ENCODE measurements at places on chromosomes 7 and 10. TPM values are rescaled to one million over a fixed set of nuclear protein-coding genes. Genes with fewer than 3 reads are reported as not detected.

- H3K27ac ChIP-seq: no peak overlapping the region
- no peaks in the 10 kb centered on the region for H3K36me3 ChIP-seq
- no peak for DNase-seq
- peaks cover 12% of the 10 kb centered on the region for H3K4me1 ChIP-seq
Observed at GRCh38 chr10:101071267-101071884, 9.6 kb downstream of the KAZALD1 start.

- H3K36me3 ChIP-seq: no peaks in the 10 kb centered on the region
- H3K27me3 ChIP-seq: no peaks in the 10 kb centered on the region
- no peak overlapping the region for H3K4me3 ChIP-seq
Observed at GRCh38 chr7:106766551-106766950, 98.5 kb upstream of the PIK3CG start.

DNA sequence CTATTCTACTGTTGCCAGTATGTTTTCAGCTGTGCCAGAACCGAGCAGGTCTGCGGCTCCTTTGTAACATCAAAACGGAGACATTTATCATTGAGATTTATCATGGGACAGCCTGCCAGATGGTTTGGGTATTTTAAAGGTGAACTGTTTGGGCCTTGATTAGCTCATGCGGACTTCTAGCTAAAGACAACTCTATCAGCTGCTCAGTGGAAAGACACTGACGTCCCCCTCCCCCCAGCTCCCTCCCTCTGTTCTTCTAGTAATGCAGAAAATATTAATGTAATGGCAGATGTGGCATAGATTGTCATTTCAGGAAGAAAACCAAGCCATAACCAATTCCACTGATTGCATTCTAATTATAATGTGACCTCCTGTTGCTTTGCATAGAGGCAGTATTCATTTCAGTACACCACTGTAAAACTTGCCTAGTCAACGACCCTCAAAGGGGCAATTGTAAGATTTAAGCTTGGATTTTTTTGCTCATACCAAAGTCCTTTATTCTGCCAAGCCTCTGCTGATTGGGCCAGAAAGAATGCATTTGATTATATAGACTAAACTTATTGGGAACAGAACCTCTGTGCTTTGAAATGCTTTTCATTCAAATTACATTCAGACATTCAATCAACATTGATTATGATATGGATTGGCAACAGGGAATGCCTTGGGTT lies 966.8 kb downstream of the LRMDA start:
- H3K4me3 ChIP-seq: no peak overlapping the region
- peaks cover 14% of the 10 kb centered on the region for H3K4me1 ChIP-seq
- H3K27ac ChIP-seq: no peak overlapping the region
- no peaks in the 10 kb centered on the region for H3K27me3 ChIP-seq

- no peak for DNase-seq
- no peaks in the 10 kb centered on the region for H3K36me3 ChIP-seq
- H3K4me3 ChIP-seq: no peak overlapping the region
- no peak overlapping the region for H3K27ac ChIP-seq
- H3K4me1 ChIP-seq: no peaks in the 10 kb centered on the region
- H3K27me3 ChIP-seq: no peaks in the 10 kb centered on the region
Observed at GRCh38 chr7:33868166-33868565, 37.2 kb upstream of the BMPER start.

Gene NUTM2E
- total RNA-seq: 1.6 TPM

Gene CCDC7
- total RNA-seq: 4.3 TPM

All from body of pancreas (tissue), 4 donors.